Activated CD4-positive, alpha-beta T cell treated with anti-CD3 and anti-CD28 coated beads for 36 hours (primary cell): ENCODE measurements at places on chromosomes 3 and 15.

DNA sequence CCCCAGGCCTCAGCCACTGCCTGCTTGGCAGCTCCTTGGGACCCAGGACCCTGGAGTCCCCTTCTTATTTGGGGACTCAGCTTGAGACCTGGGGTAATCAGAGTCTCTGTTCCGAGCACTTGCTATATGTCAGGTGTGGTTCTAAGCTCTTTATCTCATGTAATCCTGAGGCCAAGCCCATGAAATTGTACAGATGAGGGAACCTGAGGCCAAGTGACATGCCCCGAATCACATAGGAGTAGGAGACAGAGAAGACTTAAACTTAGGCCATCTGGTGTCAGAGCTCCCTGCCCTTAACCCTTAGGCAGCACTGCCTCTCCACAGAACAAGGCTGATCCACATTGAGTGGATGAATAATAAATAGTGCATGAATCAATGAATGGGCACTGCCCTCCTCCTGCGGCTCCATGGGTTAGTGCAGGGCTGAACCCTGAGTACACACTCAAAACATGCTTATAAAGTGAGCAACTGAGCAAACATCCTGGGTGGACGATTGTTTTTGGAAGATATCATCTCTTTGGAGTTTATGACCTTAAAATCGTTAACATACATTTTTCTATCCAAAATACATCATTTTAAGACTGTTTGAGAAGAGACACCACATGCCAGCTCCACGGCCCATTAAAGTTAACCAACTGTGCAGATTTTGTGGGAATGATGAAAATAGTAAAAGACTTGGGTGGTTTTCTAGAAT, 33.2 kb upstream of the IQSEC1 start:
- DNase-seq: no peak

- no peak for DNase-seq
These were observed 399.8 kb downstream of the SHQ1 start for GRCh38 chr3:72448375-72448823.

DNA sequence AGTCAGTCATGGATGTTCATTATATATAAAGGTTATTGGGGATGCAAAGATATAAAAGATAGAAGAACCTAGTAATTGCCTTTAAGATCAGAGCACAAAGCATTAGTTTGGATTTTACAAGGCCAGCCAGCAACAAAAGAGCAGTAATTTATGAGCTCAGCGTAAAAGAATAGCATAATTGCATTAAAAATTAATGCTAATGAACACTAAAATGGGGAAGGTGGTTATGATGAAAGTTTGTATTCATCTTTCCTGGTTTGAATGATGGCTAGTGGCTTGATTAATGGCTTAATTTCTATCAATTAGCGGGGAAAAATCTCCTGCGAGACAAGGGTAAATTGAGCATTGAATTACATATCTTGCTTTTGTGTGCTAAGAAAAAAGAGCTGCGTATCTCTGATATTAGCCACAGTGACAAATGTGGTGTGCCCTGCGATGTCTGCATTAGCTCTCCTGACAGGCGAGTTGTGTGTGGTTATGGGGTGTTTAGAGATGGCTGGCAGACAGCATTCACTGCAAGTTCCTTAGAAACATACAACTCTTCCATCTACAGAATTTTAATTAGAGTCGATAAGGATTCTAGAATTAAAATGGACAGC, 42.8 kb upstream of the MLF1 start:
- DNase-seq: no peak

DNA sequence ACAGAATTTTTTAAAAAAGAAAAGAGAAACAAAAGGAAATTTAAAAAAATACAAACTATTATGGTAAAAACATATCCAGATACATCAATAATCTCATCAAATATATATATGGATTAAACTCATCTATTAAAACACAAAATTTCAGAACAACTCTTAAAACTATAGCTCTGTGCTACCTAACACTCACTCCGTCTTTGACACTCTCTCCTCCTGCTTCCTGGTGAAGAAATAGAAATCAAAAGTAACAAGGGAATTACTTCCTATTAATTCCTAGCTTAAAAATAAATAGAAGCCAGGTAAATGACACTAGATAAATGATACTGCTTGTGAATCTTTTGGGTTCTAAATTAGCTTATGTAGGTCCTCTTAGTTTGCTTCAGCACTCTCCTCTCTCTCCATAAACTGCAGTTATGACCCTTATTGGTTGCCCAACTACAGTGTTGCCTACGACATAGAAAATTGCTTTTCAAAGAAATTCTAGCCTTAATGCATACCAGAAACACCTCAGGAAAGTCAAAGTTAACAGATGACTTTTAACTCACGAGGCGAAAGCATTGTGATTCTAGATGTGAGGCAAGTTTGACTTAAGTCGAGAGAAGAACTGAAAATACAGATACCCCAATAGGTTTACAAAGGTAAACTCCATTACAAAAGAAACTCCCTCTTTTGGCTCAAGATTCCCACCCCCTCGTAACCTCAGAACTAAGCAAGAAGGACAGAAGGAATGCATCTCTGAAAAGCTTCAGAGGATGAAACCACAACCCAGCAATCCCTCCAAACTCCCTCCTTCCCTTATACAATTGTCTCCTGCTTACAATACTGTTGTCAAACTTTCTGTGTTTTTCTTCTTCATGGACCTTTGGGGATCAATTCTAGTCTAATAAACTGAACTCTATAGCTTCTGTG, 394.7 kb downstream of the FGF12 start:
- no peak for DNase-seq

- peak; percentile 10 for DNase-seq
These were observed 171.7 kb downstream of the RORA start for GRCh38 chr15:61057376-61057775.

- peak; percentile 65 for DNase-seq
These were observed 45.0 kb downstream of the ESYT3 start for GRCh38 chr3:138479438-138479863.

DNA sequence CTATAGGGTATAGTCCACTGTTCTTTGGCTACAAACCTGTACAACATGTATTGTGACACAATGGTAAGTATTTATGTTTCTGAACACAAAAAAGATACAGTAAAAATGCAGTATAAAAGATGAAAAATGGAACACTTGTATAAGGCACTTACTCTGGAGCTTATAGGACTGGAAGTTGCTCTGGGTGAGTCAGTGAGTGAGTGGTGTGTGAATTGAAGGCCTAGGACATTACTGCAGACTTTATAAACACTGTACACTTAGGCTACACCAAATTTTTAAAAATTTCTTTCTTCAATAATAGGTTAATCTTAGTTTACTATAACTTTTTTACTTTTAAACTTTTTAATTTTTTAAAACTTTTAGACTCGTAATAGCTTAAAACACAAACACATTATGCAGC, 10.5 kb upstream of the PDZRN3 start:
- no peak for DNase-seq

GRCh38 chr15:62209821-62210220, 44.7 kb upstream of the C2CD4B start:
- DNase-seq: no peak

GRCh38 chr15:80487839-80488390, 83.7 kb downstream of the ARNT2 start:
- no peak for DNase-seq
